A549 treated with CORT108297 at 1 μM for 4 hours (cell line): ENCODE measurements at places on chromosomes 2 and 18. TPM values are rescaled to one million over a fixed set of nuclear protein-coding genes. Genes with fewer than 3 reads are reported as not detected.

Gene SP140L
- 3.2 to 3.8 TPM (median 3.6 TPM) in 5 replicates for total RNA-seq

Gene COLEC11
- 0.50 to 0.62 TPM (median 0.55 TPM) in 5 replicates for total RNA-seq

Gene SCN1A
- not detected in 5 replicates for total RNA-seq

Gene IL1RL2
- total RNA-seq: 0.05 TPM in 1 of 5 replicates, not detected in the others

Gene MYOM1
- total RNA-seq: 0.05 to 0.29 TPM (median 0.12 TPM) in 5 replicates

Gene PARD3B
- total RNA-seq: 0.77 to 1.1 TPM (median 0.93 TPM) in 5 replicates

Gene AKAIN1
- total RNA-seq: not detected in 5 replicates

Gene CCDC141
- not detected in 5 replicates for total RNA-seq

Gene DRC1
- 0.19 to 0.34 TPM (median 0.25 TPM) in 5 replicates for total RNA-seq

Gene MYCN
- 0.03 TPM in 1 of 5 replicates, not detected in the others for total RNA-seq

Gene CYTIP
- total RNA-seq: not detected in 5 replicates

Gene POU3F3
- 0.02 to 0.03 TPM in 2 of 5 replicates, not detected in the others for total RNA-seq

Gene ANKRD53
- 0.05 to 0.11 TPM in 2 of 5 replicates, not detected in the others for total RNA-seq

Gene SRD5A2
- total RNA-seq: 0.01 to 0.05 TPM (median 0.03 TPM) in 4 of 5 replicates, not detected in the other

Gene POTEJ
- not detected in 5 replicates for total RNA-seq

Gene SPAG16
- total RNA-seq: 10.1 to 12.5 TPM (median 11.8 TPM) in 5 replicates

Gene STEAP3
- 39.7 to 50.4 TPM (median 45.1 TPM) in 5 replicates for total RNA-seq

Gene RMND5A
- total RNA-seq: 20.3 to 25.3 TPM (median 23.0 TPM) in 5 replicates

Gene ITPRIPL1
- not detected in 5 replicates for total RNA-seq

Gene FEV
- total RNA-seq: not detected in 5 replicates

Gene ABCA12
- total RNA-seq: 0.15 to 0.40 TPM (median 0.29 TPM) in 5 replicates

Gene PROKR1
- total RNA-seq: not detected in 5 replicates

Gene CXCR1
- not detected in 5 replicates for total RNA-seq

Gene SKOR2
- not detected in 5 replicates for total RNA-seq

Gene ICA1L
- total RNA-seq: 1.4 to 2.0 TPM (median 2.0 TPM) in 5 replicates

Gene CRYGD
- not detected in 5 replicates for total RNA-seq

Gene RAB6C
- not detected in 5 replicates for total RNA-seq

Gene ACOXL
- not detected in 5 replicates for total RNA-seq

Gene CRYBA2
- not detected in 5 replicates for total RNA-seq

Gene COL6A3
- total RNA-seq: 0.07 to 0.20 TPM (median 0.09 TPM) in 5 replicates

Gene ALPP
- total RNA-seq: 0.59 to 0.81 TPM (median 0.74 TPM) in 5 replicates

Gene MZT2B
- total RNA-seq: 245 to 460 TPM (median 438 TPM) in 5 replicates

Gene CAVIN2
- 13.6 to 23.4 TPM (median 21.6 TPM) in 5 replicates for total RNA-seq

Gene CHST9
- total RNA-seq: 0.02 TPM in 1 of 5 replicates, not detected in the others

Gene REG1B
- not detected in 5 replicates for total RNA-seq

Gene IL36G
- total RNA-seq: not detected in 5 replicates

Gene UPP2
- not detected in 5 replicates for total RNA-seq

Gene NT5DC4
- 0.06 TPM in 1 of 5 replicates, not detected in the others for total RNA-seq

Gene STRN
- 10.7 to 19.7 TPM (median 16.9 TPM) in 5 replicates for total RNA-seq

Gene ADD2
- total RNA-seq: 18.0 to 29.0 TPM (median 26.1 TPM) in 5 replicates

Gene EDAR
- total RNA-seq: 0.01 to 0.02 TPM in 2 of 5 replicates, not detected in the others

Gene POTEI
- total RNA-seq: 0.01 TPM in 2 of 5 replicates, not detected in the others

Gene SLC5A7
- total RNA-seq: not detected in 5 replicates

Gene CXCR2
- 0.03 to 0.05 TPM in 2 of 5 replicates, not detected in the others for total RNA-seq

Gene SPAST
- total RNA-seq: 9.9 to 16.8 TPM (median 13.7 TPM) in 5 replicates

Gene G6PC2
- total RNA-seq: not detected in 5 replicates

Gene DYNAP
- total RNA-seq: not detected in 5 replicates

Gene MROH2A
- total RNA-seq: 0.09 to 0.20 TPM (median 0.15 TPM) in 4 of 5 replicates, not detected in the other

Gene RUFY4
- not detected in 5 replicates for total RNA-seq

Gene LCT
- 0.03 to 0.06 TPM (median 0.03 TPM) in 4 of 5 replicates, not detected in the other for total RNA-seq

Gene CELF4
- 0.06 to 0.10 TPM in 2 of 5 replicates, not detected in the others for total RNA-seq
